Prostate gland (tissue), 2 donors: ENCODE measurements at places on chromosomes 11 and 22.

- DNase-seq = no peak
These were observed 7.3 kb upstream of the RGL4 start for GRCh38 chr22:23683545-23683944.

GRCh38 chr11:76307396-76307795, 73.5 kb downstream of the THAP12 start:
- DNase-seq = no peak

DNA sequence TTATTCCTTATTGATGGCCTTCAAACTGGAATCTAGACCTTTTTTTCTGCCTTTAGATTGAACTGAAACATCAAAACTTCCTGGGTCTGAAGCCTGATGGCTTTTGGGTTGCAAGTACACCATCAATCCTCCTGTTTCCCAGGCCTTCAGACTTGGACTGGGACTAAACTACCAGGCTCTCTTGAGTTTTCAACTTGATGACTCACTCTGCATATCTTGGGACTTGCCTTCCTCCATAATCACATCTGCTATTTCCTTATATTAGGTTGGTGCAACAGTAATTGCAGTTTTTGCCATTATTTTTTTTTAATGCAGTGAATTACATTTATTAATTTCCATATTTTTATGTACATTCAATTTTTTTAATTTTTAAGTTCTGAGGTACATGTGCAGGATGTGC, 7.0 kb downstream of the OR51B5 start:
- DNase-seq = no peak

DNA sequence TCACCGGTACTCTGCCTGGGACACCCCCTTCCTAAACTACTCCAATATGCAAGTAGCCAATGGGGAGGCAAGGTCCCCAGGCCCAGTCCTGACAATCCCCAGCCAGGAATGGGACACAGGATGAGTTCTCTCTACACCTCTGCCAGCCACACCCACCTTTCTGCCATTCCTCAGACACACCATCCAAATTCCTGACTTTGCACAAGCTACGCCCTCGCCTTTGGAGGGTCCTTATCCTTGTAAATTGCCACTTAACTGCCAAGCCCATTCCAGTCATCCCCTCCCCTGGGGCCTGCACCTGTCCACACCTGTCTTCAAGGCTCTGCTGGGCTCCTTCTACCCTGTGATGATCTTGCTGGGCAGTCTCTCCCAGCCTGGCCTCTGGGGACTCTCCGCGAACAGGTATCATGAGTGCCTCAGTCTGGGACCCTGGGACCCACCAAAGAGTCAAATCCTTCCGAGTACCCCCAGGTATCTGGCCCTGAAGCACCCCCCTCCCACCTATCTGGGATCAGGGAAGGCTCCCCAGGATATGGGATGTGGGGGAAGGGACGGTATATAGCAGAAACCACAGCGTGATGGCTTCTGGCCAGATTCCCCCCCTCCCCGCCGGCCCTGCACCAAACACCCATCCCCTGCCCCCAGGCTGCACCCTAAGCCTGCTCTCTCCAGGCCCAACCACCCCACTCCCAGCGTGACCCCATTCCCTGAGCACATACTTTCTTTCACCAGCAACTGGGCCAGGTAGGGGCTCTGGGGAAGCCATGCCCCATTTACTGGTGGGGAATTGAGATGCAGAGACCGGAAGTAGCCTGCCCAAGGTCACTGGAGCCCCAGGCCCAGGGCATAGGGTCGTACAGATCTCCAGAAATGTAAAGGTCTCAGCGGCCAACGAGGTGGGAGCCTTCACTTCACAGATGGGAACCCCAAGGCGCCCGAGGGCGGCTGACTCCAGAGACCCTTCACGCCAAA, 806 bp downstream of the ARAP1 start:
- DNase-seq = no peak

DNA sequence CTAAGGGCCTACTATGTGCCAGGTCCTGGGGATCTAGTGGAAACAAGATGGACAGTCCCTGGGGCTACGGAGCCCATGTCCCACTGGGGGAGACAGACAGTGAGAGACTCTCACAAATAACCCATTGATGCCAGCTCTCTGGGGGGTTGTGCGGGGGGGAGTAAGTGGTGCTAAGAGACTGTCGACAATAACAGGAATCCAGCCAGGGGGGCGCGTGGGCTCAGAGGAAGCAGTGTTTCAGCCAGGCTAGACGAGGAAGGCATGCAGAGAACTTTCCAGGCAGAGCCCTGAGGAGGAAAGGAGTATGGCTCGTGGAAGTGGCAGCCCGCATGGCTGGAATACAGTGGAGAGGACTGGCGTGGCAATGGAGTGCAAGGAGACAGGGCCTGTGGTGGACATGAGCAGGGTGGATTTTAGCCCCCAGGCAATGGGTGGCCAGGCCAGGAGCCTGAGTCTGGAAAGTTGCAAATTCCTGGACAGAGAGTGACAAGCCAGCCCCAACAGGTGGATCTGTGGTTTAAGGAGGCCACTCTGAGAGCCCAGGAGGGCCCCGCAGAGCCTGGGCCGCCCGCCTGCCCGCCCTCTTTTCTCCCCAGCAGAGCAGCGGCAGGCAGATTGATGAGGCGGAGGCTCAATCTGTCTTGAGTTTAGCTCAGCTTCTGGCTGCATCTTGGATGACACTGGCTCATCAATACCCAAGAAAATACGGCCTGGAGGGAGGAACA, 40.0 kb upstream of the TCF20 start:
- no peak for DNase-seq

DNA sequence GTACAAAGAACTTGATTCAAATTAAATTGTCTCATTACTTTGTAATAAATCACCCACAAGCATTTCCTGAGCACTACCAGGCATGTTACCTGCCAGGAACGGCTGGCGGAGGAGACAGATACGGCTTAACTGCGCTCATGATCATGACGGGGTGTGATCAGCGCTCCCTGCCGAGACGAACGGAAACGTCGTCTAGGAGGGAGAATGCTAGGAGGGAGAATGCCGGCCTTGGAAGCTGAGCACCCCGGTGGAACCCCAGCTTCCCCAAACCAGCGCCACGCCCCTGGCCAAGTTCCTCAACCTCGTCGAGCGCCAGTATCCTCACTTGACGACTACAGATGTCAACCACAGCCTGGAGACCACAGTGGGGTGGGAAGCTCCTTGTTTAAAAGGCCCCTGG, 272.8 kb downstream of the CTTN start:
- no peak for DNase-seq

DNA sequence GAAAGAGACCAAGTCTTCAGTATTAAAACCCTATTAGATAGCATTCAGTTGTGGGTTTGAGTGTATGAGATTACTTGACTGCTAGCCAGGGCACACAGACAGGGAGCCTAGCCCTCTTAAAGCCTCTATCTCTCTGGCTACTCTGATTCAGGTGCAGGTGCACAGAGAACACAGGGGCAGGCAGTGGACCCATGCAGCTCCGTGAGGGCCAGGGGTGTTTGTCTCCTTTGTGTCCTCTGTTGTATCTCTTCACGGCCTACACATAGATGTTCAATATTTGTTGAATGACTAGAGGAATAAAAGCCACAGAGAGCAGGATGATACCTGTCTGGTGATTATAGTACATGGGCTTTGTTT, 21.5 kb upstream of the AIFM3 start:
- DNase-seq = no peak

- no peak for DNase-seq
These were observed 863.2 kb downstream of the DLG2 start for GRCh38 chr11:84763931-84764330.

- DNase-seq = no peak
These were observed 34.4 kb upstream of the ZBED5 start for GRCh38 chr11:10892250-10892649.

DNA sequence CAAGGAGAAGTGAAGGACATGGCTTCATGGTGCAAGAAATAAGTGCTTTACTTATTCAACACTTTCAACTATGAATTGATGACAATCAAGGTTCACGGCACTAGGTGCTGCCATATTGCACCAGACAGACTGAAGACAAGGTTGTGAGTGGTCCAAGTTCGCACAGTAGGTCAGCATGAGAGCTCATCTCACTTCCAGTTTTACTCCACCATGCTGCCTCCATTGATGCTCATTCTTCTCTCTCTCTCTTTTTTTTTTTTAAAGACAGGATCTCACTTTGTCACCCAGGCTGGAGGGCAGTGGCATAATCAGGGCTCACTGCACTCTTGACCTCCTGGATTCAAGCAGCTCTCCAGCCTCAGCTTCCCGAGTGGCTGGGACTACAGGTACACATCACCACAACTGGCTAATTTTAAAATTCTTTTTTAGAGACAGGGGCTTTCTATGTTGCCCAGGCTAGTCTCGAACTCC, 47.7 kb downstream of the EHF start:
- no peak for DNase-seq

DNA sequence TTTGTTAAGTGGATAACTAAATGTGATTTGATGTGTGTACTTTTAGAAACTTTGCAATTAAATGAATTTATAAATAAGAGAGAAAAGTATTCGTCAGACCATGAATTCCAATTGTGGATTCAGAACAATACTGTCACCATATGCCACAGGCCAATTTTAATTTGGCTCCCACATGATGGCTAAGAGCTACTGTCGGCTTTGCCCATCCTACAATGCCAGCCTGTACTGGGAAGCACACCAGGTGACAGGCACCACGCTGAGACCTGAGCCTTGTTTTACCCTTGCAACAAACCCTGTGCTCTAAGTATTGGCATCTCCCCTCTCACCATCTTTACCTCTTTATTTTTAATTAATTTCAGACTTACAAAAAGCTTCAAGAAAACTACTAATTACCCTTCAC, 14.0 kb downstream of the RAB30 start:
- DNase-seq = no peak

DNA sequence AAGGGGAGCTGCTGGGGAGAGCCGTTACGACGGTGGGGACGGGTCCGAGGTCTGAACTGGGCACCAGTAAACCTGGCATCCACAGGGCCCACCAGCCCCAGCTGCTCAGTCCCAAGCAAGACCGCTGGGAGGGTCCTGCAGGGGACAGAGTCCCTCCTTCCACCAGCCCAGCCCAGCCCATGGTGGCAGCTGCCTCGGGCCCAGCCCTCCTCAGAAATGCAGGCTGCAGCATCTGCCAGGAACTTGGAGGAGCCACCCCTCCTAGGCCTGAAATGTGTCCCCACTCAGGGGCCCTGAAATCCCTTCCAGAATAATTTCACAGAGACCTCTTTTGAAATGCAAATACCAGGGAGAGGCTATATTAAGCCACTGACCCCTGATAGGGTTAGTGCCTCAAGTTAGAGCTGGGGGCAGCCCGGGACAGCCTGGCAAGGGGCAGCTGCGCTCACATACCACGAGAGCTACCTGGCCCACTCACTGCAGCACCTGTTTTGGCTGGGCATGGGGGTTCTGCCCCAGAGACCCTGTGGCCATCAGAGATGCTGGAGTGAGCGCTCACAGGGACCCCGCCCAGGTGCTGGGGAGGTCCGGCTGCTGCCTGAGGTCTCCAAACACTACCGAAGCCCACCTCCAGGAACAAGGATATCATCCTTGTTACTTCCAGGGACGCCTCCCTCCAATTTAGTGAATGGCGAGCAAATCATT, 53.1 kb downstream of the CELSR1 start:
- DNase-seq = no peak

DNA sequence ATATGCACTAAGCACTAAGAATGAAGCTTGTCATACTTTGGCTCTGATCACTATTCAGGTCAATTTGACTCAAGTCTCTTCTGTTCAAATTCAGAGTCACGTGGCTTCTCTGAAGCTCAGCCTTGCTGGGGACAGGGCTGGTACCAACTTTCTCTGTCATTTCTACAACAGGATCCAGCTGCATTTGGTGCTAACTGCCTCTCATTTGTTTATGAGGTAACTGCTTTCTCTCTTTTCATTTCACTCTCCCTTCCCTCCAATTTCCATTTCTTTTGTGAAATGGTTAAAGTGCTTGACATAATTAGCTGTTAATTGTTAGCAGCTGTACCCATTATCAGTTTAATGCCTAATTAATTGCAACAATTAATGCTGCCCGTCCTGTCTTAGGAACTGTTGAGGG, 259.7 kb upstream of the PLET1 start:
- DNase-seq = no peak
